Caco-2 (cell line): ENCODE measurements at places on chromosomes 13 and 19. TPM values are rescaled to one million over a fixed set of nuclear protein-coding genes. Genes with fewer than 3 reads are reported as not detected.

Gene SMIM44
- not detected in 2 replicates for total RNA-seq

Gene TUBA3C
- total RNA-seq, result not detected in 2 replicates

Gene LGI4
- 0.37 and 0.43 TPM in 2 replicates for total RNA-seq

DNA sequence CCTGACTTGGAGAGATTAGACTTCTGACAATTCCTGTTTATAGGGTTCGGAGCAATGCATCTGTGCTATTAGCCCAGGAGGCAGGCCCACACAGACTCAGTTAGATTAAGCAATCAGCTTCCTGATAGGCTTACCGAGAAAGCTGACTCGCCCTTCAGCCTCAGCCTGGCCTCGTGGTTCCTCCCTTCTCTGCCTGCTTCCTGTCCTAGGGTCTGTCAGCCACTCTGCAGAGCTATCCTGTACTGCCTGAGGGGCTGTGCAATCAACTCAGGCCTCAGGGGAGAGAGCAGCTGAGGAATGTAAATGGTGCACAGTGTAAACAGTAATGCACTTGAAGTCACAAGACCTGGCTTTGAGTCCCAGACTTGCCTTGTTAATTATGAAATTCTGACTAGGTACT, 30.7 kb downstream of the HTR2A start:
- peak; percentile 83 for DNase-seq

- no peak for DNase-seq
These were observed 37.8 kb upstream of the GRTP1 start for GRCh38 chr13:113401452-113402415.

Gene NOP53
- total RNA-seq, result 347 and 360 TPM in 2 replicates

GRCh38 chr13:35478271-35479037, 2.0 kb upstream of the MAB21L1 start:
- DNase-seq, result no peak
